Adrenal gland (tissue), 19 donors: ENCODE measurements at places on chromosomes 3 and 15. TPM values are rescaled to one million over a fixed set of nuclear protein-coding genes. Genes with fewer than 3 reads are reported as not detected.

DNA sequence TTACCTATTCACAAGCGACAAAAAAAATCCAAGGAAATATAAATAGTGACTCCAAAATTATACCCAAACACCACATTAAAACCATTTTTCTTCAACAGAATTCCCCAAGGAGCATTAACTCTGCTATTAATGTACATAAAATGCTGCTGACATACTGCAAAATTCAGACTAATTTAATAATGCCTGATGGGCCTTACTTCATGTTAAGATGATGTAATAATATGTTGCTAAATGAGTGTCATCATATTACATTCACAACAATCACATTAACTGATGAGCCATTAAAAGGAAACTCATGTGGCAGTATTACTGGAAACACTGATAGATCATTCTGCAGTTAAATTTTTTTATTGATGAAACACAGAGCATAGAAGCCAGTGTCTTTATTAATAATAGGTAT is 204.9 kb upstream of the CGNL1 start:
- H3K4me3 ChIP-seq = no peak overlapping the region
- no peaks in the 10 kb centered on the region for H3K27me3 ChIP-seq
- no peak for DNase-seq
- H3K27ac ChIP-seq = no peak overlapping the region
- no peaks in the 10 kb centered on the region for H3K4me1 ChIP-seq

- no peaks in the 10 kb centered on the region for H3K36me3 ChIP-seq
- peak; percentile 71 for DNase-seq
- no peak overlapping the region for H3K27ac ChIP-seq
- H3K27me3 ChIP-seq = no peaks in the 10 kb centered on the region
These were observed 1.6 kb upstream of the SEC61A1 start for GRCh38 chr3:128050597-128050996.

- no peaks in the 10 kb centered on the region for H3K27me3 ChIP-seq
- no peak overlapping the region for H3K4me3 ChIP-seq
- H3K27ac ChIP-seq = no peak overlapping the region
These were observed 237.7 kb upstream of the EIF1B start for GRCh38 chr3:40071683-40072238.

DNA sequence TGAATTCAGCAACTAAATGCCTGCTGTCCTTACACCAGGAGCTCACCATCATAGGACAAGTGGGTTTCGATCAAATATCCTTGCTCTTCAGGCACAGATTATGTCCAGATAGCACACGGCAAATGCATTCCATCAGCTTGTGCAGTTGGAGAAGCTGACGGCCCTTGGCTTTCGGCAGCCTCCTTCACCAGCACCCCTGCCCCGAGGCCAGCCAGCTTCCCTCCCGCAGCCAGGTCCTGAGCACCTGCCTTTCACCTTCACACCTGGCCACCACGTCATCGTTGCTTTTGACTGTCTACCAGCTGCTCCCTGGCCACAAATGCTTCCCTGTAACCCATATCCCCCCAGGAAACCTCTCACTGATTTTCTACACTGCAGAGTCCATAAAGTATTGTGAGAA is 355.5 kb downstream of the OCA2 start:
- H3K4me1 ChIP-seq = no peaks in the 10 kb centered on the region
- H3K27ac ChIP-seq = no peak overlapping the region
- no peak for DNase-seq
- H3K27me3 ChIP-seq = no peaks in the 10 kb centered on the region
- H3K36me3 ChIP-seq = no peaks in the 10 kb centered on the region

COL6A5 gene
- not detected for total RNA-seq

GRCh38 chr3:37173806-37174205 is 576 bp downstream of the LRRFIP2 start:
- no peaks in the 10 kb centered on the region for H3K36me3 ChIP-seq
- DNase-seq = no peak
- H3K27ac ChIP-seq = no peak overlapping the region
- peaks cover 49% of the 10 kb centered on the region for H3K4me1 ChIP-seq
- H3K4me3 ChIP-seq = no peak overlapping the region
- no peaks in the 10 kb centered on the region for H3K27me3 ChIP-seq

- DNase-seq = no peak
- no peaks in the 10 kb centered on the region for H3K27me3 ChIP-seq
- H3K36me3 ChIP-seq = no peaks in the 10 kb centered on the region
- peaks cover 12% of the 10 kb centered on the region for H3K4me1 ChIP-seq
- no peak overlapping the region for H3K27ac ChIP-seq
These were observed 1.3 kb downstream of the NGLY1 start for GRCh38 chr3:25781758-25782594.

DNA sequence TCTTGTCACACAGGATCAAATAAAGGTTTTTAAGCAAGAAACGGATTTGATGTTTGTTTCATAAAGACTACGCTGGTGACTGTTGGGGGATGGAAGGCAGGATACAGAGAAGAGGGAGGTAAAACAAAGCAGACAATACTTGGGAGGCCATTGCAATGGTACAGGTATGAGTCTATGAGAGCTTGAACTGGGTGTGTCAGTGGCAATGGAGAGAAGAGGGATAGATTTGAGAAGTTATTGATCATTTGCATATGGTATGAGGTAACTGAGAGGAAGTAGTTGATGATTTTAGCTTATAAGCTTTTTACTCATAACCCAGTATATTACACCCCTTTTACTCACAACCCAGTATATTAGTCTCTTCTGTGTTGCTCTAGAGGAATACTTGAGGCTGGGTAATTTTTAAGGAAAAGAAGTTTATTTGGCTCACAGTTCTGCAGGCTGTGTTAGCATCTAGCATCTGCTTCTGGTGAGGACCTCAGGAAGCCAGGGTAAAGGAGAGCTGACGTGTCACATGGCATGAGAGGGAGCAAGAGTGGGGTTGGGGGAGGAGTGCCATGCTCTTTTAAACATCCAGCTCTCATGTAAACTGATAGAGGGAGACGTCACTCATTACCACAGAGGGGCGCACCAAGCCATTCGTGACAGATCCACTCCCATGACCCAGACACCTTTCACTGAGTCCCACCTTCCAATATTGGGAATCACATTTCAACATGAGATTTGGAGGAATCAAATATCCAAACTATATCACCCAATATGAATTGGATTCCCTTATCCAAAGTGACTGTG is 153.9 kb downstream of the VPS8 start:
- H3K36me3 ChIP-seq = no peaks in the 10 kb centered on the region
- H3K27me3 ChIP-seq = no peaks in the 10 kb centered on the region
- no peak overlapping the region for H3K4me3 ChIP-seq
- H3K27ac ChIP-seq = no peak overlapping the region

ATOSA gene
- 87.3 TPM for total RNA-seq

DNA sequence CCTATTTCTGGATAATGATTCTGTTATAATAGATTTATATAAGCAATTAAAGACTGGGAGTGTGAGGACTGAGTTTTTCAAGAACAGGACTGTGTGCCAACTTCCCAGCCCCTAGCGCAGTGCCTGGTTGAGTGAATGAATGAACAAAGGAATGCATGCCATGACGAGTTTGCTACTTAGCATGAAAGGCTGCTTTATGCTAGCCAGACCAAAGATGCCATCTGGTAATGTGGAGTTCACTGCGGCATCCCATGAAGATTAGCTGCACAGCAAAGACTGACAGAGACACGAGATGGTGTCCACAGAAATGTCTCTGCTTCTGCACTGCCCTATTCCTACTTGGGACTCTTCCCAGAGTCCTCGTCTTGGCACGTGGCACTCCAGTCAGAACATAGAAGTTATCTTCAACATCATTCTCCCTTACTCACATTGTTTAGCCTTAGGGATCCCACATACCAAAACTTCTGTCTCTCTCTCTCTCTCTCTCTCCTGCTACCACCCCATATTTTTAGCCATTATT is 283.9 kb upstream of the CTNNB1 start:
- H3K27me3 ChIP-seq = no peaks in the 10 kb centered on the region
- H3K27ac ChIP-seq = no peak overlapping the region
- no peaks in the 10 kb centered on the region for H3K36me3 ChIP-seq
- no peaks in the 10 kb centered on the region for H3K4me1 ChIP-seq

GRCh38 chr3:50274371-50275104 is 4.3 kb upstream of the LSMEM2 start:
- peak; percentile 83 for DNase-seq
- H3K27ac ChIP-seq = peak overlapping the region; percentile 58
- H3K4me1 ChIP-seq = peaks cover 40% of the 10 kb centered on the region
- H3K27me3 ChIP-seq = peaks cover 4% of the 10 kb centered on the region
- H3K4me3 ChIP-seq = no peak overlapping the region

DNA sequence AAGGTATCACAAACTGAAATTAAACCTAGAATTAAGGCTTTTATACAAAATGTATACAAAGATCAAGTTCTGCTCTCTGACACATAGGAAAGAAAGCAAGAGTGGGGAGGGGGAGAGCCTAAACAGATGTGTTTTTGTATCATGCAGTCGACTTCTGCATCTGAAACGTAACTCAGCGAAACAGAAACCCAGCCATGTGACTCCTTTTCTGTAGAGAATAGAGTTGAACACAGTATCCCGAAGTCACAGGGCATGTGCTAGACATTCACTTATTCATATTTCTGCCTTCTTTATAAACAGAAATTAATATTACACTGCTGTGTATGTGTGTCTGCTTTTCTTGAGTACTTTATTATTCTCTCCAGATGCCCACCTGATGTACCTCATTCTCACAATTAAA is 121.0 kb downstream of the PDZRN3 start:
- no peak overlapping the region for H3K27ac ChIP-seq
- peaks cover 5% of the 10 kb centered on the region for H3K4me1 ChIP-seq
- no peaks in the 10 kb centered on the region for H3K27me3 ChIP-seq
- DNase-seq = no peak

GLDN gene
- total RNA-seq = 3.8 TPM

TM6SF1 gene
- total RNA-seq = 2.8 TPM

GRCh38 chr15:44710236-44711095 is 657 bp downstream of the PATL2 start:
- H3K36me3 ChIP-seq = no peaks in the 10 kb centered on the region
- H3K4me3 ChIP-seq = peak overlapping the region; percentile 96
- no peaks in the 10 kb centered on the region for H3K27me3 ChIP-seq
- H3K4me1 ChIP-seq = peaks cover 5% of the 10 kb centered on the region
- no peak for DNase-seq

GRCh38 chr3:152339881-152340505 is 71.3 kb downstream of the MBNL1 start:
- H3K27ac ChIP-seq = no peak overlapping the region
- no peak overlapping the region for H3K4me3 ChIP-seq
- DNase-seq = no peak
- H3K4me1 ChIP-seq = peaks cover 4% of the 10 kb centered on the region
- H3K36me3 ChIP-seq = no peaks in the 10 kb centered on the region

DNA sequence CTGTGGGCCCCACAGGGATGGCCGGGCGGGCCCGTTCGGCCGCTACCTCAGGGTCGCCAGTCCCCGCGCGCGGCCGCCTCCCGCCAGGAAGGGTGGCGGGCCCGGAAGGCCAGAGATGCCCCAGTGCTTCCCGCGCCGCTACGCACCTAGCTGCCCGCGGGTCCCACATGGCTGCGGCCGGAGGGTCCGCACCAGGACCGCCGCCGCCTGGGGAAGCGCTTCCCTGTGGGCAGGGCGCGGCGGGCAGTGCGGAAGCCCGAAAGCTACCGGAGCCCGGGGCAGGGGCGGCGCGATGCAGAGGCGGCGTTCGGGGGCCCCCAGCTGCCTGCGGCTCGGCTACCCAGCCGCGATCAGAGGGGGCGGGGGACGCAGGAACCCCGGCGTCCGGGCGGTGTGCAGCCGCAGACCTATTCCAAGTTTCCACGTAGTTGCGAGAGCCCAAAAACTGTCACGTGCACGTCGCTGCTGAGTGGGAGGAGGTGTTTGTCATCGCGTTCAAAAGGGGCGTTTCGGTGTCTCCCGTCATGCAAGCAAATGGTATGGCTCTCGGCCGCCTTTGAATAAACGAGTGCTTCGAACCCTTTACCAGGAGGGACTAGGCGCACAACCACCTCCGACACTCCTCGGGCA is at the start of gene TRANK1:
TSS of gene TRANK1 (minus strand) at position 414 of the 630 bp plus-strand sequence. CDS start at position 169, 245 bp downstream.
- DNase-seq = peak; percentile 61
- H3K27ac ChIP-seq = peak within 1 kb of the TSS; percentile 78
- H3K4me3 ChIP-seq = peak within 1 kb of the TSS; percentile 36
- H3K4me1 ChIP-seq = peaks cover 21% of the 10 kb centered on the region
- H3K36me3 ChIP-seq = no peaks in the 10 kb centered on the region
- no peaks in the 10 kb centered on the region for H3K27me3 ChIP-seq

- no peak overlapping the region for H3K27ac ChIP-seq
- no peak for DNase-seq
- H3K4me1 ChIP-seq = no peaks in the 10 kb centered on the region
- no peaks in the 10 kb centered on the region for H3K27me3 ChIP-seq
- no peaks in the 10 kb centered on the region for H3K36me3 ChIP-seq
- H3K4me3 ChIP-seq = no peak overlapping the region
These were observed 10.7 kb downstream of the HMCES start for GRCh38 chr3:129289201-129289921.

GRCh38 chr3:177330779-177331178 is 133.5 kb upstream of the TBL1XR1 start:
- no peaks in the 10 kb centered on the region for H3K36me3 ChIP-seq
- H3K27me3 ChIP-seq = no peaks in the 10 kb centered on the region
- no peak overlapping the region for H3K27ac ChIP-seq
- DNase-seq = peak; percentile 51
- no peak overlapping the region for H3K4me3 ChIP-seq
- H3K4me1 ChIP-seq = peaks cover 16% of the 10 kb centered on the region

DNA sequence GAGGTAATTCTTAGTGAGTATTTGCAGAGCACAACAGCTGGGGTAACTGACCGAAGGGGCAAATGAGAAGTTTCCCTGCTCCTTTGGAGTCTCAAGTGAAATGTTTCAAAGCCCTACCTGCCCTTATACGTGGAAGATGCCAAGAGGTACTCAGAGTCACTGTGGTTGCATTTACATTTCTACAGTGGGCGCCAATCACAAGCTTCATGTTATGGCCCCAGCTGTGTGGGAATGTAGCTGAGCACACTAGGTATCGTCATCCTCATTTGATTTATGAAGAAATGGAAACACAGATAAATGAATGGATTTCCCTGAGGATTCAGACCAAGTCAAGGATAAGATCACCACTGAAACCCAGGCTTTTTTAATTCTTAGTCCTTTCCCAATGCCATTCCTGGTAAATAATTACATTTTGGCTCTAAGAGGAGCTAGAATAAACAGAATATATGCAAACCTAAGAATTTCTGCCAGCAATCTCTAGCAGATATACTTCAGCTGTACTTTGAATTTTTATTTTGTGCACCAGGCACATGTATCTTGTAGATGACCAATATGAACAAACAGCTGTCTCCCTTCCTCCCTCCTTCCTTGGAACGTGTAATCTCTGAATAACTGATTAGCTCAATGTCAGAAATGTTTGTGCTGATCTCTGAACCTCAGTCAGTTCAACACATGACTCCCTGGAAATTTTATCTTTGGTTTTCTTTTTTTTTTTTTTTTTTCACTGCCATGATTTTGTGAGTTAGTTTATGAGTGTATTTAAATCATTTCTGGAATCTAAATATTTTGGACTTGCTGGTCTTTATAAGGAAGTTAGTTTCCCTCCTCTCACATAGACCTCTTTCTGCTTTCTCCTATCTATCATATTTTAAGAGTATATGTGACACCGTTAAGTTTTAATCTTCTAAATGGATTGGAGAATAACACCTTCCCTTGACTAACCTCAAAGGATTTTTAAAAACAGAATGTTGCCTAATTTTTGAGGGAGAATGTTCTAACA is 69.2 kb downstream of the MAP2K5 start:
- peaks cover 11% of the 10 kb centered on the region for H3K4me1 ChIP-seq
- no peak overlapping the region for H3K27ac ChIP-seq
- DNase-seq = no peak
- H3K4me3 ChIP-seq = no peak overlapping the region
- H3K27me3 ChIP-seq = no peaks in the 10 kb centered on the region
- no peaks in the 10 kb centered on the region for H3K36me3 ChIP-seq

SI gene
- not detected for total RNA-seq
